Stimulated activated memory B cell treated with anti-CD40 and anti-IgM and Interleukin-4, amounts not matched to agents 10 μg/mL and 1 μg/mL and 100 μg/mL, for 72 hours (primary cell): ENCODE measurements at places on chromosomes 4 and X.

DNA sequence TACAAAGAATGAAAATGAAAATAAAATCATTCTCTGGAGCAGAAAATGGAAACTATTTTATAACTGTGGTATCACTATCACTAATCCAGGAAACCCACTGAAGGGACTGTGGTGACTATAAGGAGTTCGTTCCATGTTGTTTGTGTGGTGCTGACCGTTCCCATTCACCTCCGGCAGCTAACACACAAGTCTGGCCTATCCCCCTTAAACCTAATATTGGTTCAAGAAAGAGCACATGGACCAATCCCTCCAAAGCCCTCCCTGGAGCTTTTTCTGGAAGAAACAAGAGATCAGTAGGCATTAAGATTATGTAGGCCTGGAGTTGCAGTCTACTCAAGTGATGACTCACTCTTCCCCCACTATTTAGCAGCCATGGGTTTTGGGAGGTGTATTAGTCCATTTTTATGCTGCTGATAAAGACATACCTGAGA is 25.9 kb upstream of the FAM241A start:
- peak; percentile 59 for ATAC-seq

- ATAC-seq, result no peak
These were observed 28.3 kb downstream of the RASL11B start for GRCh38 chr4:52890521-52890791.

- ATAC-seq, result no peak
These were observed 51.5 kb downstream of the ALPK1 start for GRCh38 chr4:112348488-112349158.

DNA sequence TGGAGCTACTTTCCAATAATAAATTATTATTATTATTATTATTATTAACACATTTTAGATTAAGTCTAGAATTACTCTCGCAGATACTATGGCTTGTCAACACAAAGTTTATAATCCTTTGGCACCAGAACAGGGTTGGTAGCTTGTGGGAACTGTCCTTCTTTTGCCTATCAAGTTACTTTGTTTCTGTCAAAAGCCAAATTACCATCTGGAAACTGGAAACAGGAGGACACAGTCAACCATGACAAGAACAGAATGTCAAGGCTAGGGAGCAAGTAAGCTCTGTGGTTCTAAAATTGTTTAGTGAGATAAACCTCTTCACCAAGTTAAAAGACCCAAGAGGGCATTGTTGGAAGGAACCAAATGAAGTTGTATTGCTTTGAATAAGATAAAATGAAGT is 42.5 kb downstream of the DGKK start:
- ATAC-seq, result no peak

GRCh38 chr4:100257567-100257966 is 67.3 kb upstream of the DDIT4L start:
- ATAC-seq, result peak; percentile 20

DNA sequence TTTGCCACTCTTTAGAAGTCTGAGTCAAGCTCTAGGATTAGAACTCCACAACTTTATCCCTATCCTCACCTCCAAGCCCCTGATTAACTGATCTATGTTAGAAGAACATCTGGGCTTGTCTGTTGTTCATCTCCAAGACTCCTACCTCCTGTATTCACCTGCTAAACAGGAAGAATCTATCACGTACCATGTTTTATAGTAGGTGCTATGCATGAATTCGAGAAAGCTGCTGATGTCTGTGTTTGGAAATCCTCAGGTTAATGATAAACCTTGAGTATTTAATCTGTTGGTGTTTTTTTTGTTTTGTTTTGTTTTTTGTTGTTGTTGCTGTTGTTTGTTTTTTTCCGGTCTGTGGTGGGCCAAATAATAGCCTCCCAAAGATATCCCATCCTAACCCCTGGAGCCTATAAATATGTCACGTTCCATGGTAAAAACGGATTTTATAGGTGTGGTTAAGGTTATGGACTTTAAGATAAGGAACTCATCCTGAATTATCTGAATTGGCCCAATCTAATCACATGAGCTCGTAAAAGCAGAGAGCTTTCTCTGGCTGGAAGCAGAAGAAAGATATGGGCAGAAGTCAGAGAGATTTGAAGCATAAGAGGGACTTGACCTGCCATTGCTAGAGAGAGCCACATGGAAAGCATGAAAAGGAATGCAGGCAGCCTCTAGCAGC is 101.2 kb upstream of the DUSP21 start:
- no peak for ATAC-seq

- no peak for ATAC-seq
These were observed 9.7 kb upstream of the TMEM165 start for GRCh38 chr4:55386073-55386472.

DNA sequence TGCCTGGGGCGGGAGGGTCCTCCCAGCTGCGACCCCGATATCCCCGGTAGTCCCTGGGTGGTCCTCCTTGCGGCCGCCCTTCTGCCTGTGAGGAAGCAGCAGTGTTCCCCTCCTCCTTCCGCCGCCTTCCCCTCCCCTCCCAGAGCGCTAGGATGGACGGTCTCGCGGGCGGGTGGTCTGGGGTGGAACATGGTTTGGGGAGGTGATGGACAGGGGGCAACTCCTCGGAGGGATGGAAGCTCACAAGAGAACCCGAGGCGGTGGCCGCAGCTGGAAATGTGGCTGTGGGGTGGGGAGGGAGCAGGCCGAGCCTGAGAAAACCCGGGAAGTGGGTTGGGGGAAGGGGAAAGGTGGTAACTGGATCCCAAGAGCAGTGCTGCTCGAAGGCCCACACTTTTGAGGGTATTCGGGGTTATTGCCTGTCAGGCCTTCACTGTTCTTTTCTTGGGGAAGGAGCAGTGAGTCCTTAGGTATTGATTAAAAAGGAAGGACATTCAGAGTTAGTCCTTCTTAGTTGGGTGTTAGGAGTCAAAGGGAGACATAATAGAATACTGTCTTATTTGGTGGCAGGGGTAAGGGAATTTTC is 581 bp downstream of the UBE2K start:
- ATAC-seq, result peak; percentile 56

DNA sequence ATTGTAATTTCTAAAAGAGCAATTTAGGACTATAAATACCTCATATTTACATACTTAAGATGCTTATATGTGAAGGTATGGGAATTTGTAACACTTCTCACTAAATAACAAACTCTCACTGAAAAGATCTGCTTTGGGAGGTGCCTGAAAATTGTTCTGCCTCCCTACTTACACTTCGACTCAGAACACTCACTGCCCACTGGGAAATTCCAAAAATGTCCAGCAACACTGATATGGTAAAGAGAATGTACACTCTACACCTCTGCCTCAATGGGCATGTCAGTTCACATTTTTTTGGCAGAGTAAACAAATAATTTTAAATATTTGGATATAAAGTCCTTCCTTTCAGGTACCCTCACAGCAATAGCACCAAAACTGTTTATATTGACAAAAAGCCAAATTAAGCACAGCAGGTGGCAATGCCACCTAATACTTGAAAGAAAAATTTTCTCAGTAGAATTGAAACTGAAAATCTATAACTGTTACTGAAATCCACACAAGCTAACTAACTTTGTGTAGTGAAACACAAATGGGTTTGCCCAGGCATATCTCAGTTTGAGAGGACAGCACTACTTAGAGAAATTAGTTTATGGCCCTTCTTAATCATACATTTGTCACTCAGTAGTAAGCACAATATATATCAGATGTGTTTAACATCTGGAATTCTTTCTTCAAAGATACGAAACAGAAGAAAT is 67.1 kb downstream of the PRDM5 start:
- ATAC-seq, result no peak

DNA sequence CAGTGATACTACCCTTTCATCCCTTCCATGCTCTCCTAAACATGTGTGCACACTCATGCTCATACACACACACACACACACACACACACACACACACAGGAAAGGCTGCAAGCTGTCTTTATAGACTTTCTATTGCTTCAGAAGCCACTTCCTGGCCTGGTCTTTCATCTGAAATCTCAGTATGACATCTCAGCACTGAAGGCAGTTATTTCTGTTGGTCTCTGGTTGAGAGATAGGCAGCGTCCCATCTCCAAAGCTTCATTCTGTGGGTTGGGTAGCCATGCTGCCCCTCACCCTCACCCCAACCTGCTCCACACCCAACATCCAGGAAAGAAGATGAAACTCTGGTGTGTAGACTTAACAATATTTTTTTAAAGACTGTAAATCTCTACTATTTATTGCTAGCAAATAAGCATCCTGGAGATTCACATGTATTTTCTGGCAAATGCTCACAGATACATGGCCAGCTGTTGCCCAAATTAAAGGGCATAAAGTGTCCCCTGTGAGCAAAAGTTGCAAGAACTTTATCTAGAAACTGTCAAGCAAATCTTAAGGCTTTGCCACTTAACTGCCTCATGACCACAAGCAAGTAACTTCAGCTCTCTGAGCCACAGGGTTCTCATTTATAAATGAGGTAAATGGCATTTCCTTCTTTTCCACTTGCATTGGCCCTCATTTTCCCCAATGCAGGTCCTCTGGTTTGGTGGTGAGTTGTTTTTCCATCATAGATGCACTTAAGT is 189.8 kb upstream of the AFF2 start:
- peak; percentile 47 for ATAC-seq

DNA sequence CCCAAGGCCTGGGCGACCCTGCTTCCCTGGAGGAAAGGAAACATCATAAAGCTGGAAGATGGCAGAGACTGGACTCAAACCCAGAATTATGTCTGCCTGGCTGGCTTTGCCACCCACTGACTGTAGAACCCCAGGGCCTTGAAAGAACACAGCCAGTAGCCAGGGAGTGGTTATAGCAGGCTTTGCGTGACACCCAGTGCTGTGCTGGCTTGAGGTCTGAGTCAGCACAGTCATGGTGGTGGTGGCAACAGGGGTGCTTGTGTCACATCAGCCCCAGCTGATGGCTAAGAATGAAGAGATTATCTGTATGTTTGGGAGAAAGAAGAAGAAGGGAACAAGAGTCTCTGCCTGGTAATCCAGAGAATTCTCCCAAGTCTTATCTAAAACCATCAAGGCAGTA is 178.8 kb upstream of the SPIN4 start:
- no peak for ATAC-seq

- ATAC-seq, result no peak
These were observed 1.6 kb downstream of the MID2 start for GRCh38 chrX:107827030-107827831.

GRCh38 chrX:56068274-56068758 is 163.8 kb upstream of the KLF8 start:
- peak; percentile 76 for ATAC-seq

DNA sequence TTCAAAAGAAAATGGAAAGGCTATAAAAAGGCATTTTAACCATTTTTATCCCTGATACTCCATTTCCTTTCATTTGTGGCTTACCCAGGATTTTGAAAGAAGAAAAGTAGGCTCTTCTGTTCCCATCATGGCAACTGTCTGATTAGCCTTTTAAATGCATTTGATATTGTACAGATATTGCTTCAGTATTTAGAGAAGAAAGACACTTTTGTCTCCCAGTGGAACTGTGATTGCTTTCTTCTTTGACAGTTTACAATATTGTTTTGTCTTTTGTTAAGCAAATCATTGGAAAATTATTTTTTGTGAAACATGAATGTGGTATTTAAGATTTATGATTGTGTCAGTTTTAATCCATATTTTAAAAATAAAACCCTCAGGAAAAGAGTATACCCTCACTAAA is 297.4 kb upstream of the TACR3 start:
- no peak for ATAC-seq

GRCh38 chr4:75555294-75556164 is at the start of gene ODAPH:
TSS of gene ODAPH (plus strand) at chr4:75556066. CDS start at chr4:75556083, 17 bp downstream.
- ATAC-seq, result peak; percentile 96

GRCh38 chr4:20318909-20319277 is 67.2 kb downstream of the SLIT2 start:
- ATAC-seq, result no peak

DNA sequence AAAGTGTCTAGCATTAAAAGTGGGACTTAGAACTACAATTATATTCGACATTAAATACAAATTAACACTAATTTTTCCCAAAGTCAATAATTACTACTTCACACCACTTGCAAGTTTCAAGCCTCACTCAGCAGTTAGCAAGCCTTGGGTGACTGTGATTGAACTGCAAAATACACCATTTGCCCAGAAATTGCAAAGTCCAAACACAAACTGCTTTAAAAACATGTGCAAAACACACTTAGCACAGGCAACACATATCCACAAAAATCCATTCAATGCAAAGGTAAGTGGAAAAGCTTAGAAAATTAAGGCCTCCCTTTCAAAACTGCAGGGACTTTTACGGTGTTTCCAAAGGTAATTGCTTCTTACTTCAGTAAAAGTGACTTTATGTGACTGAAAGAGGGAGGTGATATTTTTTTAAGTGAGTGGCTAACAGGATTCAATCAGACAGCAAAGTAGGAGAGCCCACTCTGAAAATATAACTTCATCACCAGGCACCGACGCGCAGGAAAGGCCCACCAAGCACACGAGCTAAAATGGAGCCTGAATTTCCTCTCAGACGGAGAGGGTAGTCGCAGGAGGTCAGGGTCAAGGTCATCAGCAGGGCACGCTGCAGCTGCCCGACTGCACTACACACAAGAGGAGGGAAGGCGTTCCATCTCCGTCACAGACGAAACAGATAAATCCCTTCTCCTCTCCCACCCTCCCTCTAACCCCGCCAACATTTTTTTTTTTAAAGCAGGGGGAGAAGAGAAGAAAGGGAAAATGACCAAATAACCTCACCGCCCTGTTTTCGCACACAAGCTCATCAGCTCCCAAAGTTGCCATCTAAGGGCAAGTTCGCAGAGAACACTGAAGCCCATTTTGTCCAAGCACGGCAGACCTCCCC is 3.1 kb downstream of the ZNF827 start:
- no peak for ATAC-seq

GRCh38 chr4:173478201-173478912 is 51.7 kb downstream of the HAND2 start:
- no peak for ATAC-seq
